Hypothalamus (tissue), 51 donors: ENCODE measurements at places on chromosomes 3 and 15.

- no peak for DNase-seq
These were observed 77.1 kb downstream of the TRIM42 start for GRCh38 chr3:140754936-140755335.

- no peak for DNase-seq
These were observed 15.2 kb upstream of the ACTC1 start for GRCh38 chr15:34810443-34811129.

- DNase-seq, result no peak
These were observed 75.7 kb downstream of the TMEM266 start for GRCh38 chr15:76135516-76135915.

DNA sequence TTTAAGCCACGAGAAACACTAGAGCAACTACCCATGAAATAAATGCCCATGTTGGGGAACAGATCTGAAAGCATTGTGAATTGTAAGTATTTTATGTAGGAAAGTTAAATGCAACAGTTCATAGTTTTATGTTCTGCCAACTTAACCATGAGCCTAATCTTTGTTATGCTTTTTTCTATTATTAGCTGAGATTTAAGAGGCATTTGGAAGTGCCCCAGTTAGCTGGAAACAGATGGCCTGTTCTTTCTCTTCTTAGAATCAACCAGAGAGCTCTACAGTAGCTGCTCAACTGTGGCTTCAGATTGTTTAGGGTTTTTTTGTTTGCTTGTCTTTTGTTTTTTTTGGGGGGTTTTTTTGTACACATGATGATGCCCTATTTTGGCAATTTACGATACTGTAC, 284.4 kb downstream of the KCNH8 start:
- DNase-seq, result no peak
